ENCODE measurements at places on chromosomes 7 and 10. TPM values are rescaled to one million over a fixed set of nuclear protein-coding genes. Genes with fewer than 3 reads are reported as not detected.

DNA sequence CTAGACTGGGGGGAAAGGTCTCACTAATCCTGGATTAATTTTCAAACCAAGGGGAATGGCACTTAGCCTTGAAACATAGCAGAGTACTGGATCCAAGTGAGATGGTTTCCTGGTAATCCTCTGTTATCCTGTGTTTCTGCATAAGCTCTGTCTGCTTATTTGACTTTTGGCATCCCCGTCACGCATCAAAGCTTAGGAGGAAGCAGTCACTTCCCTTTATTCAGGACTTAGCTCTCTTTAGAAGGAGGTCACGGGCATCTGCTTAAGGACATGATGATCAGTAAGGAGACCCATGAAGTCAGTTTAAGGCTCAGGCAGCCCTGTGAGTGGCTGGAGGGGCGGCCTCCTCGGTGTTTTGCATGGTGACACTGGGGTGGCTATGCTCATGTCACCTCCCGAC lies 30.0 kb downstream of the TSPAN15 start:
- no peak overlapping the region for H3K27ac ChIP-seq
- no peak for DNase-seq
- no peaks in the 10 kb centered on the region for H3K36me3 ChIP-seq
- no peaks in the 10 kb centered on the region for H3K27me3 ChIP-seq
- H3K4me1 ChIP-seq, result peaks cover 2% of the 10 kb centered on the region

DNA sequence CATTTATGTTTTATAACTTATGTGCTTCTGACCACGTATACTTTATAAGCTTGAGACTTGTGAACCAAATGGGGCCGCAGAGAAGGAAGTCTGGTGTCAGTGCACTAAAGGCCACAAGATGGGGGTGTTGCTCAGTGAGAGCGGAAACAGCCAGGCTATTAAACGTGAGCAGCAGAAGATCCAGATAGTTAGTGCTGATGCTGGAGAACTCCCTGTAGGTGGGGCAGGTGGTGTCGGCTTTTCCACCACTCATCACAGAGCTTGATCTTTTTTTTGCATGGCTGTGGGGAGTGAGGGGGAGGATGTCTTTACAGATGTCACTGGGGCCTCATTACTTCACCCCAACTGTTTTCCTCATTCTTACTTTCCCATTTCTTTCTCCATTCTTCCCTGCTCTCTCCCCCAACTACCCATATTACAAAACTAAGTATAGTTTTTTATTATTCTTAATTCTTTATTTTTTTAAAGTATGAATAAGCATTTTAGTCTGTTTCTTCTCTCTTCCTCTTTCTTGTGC lies 34.7 kb downstream of the ACADSB start:
- H3K4me1 ChIP-seq, result peaks cover 14% of the 10 kb centered on the region
- peaks cover 10% of the 10 kb centered on the region for H3K36me3 ChIP-seq
- H3K4me3 ChIP-seq, result no peak overlapping the region
- H3K27ac ChIP-seq, result no peak overlapping the region
- peak; percentile 27 for DNase-seq

DNA sequence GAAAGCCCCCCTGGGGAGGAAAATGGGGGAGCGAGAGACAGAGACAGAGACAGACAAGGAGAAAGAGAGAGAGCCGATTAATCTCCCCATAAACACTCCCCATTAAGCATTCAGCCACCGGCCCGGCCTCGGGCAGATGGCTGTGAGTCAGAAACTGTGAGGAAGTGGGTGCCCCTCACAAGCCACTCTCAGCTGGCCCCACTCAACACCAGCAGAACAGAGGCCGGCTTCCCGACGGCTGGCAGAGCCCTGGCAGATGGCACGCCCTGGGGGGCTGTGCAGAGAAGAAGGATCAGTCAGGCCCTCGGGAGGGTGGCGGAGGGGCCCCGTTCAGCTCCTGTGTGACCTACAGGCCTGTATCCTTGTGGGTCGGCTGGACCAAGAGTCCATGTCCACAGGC lies 41.2 kb downstream of the CAMK2B start:
- H3K4me3 ChIP-seq, result no peak overlapping the region
- H3K27me3 ChIP-seq, result no peaks in the 10 kb centered on the region
- no peaks in the 10 kb centered on the region for H3K36me3 ChIP-seq

- H3K4me1 ChIP-seq, result no peaks in the 10 kb centered on the region
- H3K27me3 ChIP-seq, result peaks cover 11% of the 10 kb centered on the region
- H3K27ac ChIP-seq, result peak overlapping the region; percentile 39
- H3K4me3 ChIP-seq, result no peak overlapping the region
- no peaks in the 10 kb centered on the region for H3K36me3 ChIP-seq
Measured at GRCh38 chr10:120735773-120736371, 115.3 kb upstream of the WDR11 start.

ERVW-1 gene
- 0.16 TPM for total RNA-seq

DNA sequence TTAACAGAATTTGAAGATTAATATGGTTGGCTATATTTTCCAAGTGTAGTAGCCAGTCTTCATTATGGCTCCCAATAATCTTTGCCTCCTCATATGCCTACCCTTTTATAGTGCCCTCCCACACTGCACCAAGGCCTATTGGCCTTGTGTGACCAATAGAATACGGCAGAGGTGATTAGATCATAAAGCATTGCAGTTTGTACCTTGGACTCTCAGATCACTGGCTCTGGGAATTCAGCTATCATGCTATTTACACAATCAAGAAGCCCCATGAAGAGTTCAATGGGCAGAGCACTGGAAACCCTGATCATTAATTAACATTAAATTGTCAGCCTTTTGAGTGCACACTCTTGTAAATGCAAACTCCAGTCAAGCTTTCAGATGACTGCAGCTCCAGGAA lies 154.5 kb upstream of the MAGI2 start:
- H3K36me3 ChIP-seq, result no peaks in the 10 kb centered on the region
- DNase-seq, result no peak
- no peak overlapping the region for H3K27ac ChIP-seq
- no peak overlapping the region for H3K4me3 ChIP-seq
- peaks cover 1% of the 10 kb centered on the region for H3K27me3 ChIP-seq

GRCh38 chr7:71770269-71770907 lies 638.4 kb downstream of the GALNT17 start:
- H3K27ac ChIP-seq, result no peak overlapping the region
- H3K4me3 ChIP-seq, result no peak overlapping the region
- H3K27me3 ChIP-seq, result no peaks in the 10 kb centered on the region
- no peak for DNase-seq

TEX36 gene
- not detected for total RNA-seq

- no peaks in the 10 kb centered on the region for H3K4me1 ChIP-seq
- H3K4me3 ChIP-seq, result no peak overlapping the region
- no peak overlapping the region for H3K27ac ChIP-seq
- no peaks in the 10 kb centered on the region for H3K36me3 ChIP-seq
Measured at GRCh38 chr7:46900312-46901263, 681.3 kb downstream of the TNS3 start.

- no peaks in the 10 kb centered on the region for H3K36me3 ChIP-seq
- DNase-seq, result no peak
- H3K4me3 ChIP-seq, result no peak overlapping the region
- H3K27ac ChIP-seq, result no peak overlapping the region
- H3K4me1 ChIP-seq, result no peaks in the 10 kb centered on the region
- H3K27me3 ChIP-seq, result no peaks in the 10 kb centered on the region
Measured at GRCh38 chr10:42973870-42974692, 102.8 kb upstream of the RET start.

GRCh38 chr7:50416527-50417182 lies 33.5 kb downstream of the FIGNL1 start:
- peak overlapping the region; percentile 86 for H3K27ac ChIP-seq
- DNase-seq, result no peak
- no peaks in the 10 kb centered on the region for H3K36me3 ChIP-seq
- peak overlapping the region; percentile 78 for H3K4me3 ChIP-seq

GRCh38 chr10:6465854-6466601 lies 114.0 kb downstream of the PRKCQ start:
- H3K36me3 ChIP-seq, result peaks cover 95% of the 10 kb centered on the region
- H3K4me3 ChIP-seq, result no peak overlapping the region
- peaks cover 31% of the 10 kb centered on the region for H3K4me1 ChIP-seq
- H3K27ac ChIP-seq, result peak overlapping the region; percentile 72
